NCI-H1092 treated with DMSO at 0.1 percent for 48 hours (cell line): ENCODE measurements at places on chromosomes 11 and 22.

DNA sequence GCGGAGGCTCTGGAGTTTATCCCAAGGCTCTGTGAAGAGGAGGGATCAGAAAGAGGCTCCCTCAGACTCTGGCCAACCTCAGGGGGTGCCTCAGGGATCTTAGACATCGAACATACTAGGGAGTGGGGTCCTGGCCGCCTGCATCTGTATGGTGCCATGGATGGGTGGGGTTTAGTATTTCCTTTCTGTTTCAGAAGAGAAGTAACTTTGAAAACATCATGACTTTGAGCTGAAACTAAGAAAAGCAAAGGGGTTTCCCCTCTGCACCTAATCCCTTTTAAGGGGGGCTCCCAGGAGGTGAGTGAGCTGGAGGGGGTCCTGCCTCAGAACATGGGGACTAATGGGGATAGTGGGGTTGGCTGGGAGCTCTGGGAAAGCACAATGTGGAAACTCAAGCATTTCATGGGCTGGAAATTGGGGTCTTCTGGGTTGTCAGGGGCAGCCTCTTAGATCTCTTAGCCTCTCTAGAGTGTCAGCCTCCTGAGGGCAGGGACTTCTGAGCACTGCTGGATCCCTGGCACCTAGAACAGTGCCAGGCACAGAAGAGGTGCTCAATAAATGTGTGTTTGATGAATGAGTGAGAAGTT lies 11.8 kb upstream of the SSTR3 start:
- DNase-seq, result no peak

GRCh38 chr11:57899378-57899777 lies 124.3 kb upstream of the OR9Q1 start:
- no peak for DNase-seq

- DNase-seq, result no peak
Measured at GRCh38 chr22:21718499-21718898, 17.1 kb downstream of the YPEL1 start.

DNA sequence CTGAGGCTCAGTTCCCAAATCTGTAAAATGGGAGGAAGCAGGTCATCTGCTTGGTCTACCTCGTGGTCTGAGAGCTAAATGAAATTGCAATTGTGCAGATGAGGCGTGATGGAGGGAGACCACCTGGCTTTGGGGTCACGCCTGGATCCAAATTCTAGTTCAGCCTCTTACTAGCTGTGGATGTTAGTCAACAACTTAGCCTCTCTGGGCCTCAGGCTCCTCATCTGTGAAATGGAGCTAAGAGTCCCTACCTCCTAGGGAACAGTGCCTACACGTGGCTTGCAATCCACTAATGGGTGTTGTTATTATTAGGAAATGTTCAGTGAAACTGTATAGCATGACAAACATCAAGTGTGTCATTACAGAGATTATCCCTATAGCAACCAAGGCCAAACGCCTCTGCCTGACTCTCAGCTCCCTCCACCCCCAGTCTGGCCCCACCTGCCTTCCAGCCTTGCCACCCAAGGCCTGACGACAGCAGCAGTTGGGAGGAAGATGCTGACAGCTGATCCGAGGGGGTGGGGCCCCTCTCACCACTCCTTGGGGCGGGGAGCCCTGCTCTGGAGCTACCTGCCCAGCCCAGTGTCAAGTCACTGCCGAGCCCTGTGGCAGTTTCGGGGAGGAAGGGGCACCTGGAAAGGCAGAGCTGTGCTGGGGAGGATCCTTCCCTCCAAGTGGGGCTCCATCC lies 1.7 kb upstream of the RHOD start:
- DNase-seq, result no peak

GRCh38 chr22:21030621-21031544 lies 1.5 kb downstream of the SLC7A4 start:
- no peak for DNase-seq
